T-helper 2 cell (primary cell): ENCODE measurements at places on chromosomes 2 and 18.

GRCh38 chr2:188610827-188611226 lies 319.2 kb downstream of the GULP1 start:
- no peak for DNase-seq

DNA sequence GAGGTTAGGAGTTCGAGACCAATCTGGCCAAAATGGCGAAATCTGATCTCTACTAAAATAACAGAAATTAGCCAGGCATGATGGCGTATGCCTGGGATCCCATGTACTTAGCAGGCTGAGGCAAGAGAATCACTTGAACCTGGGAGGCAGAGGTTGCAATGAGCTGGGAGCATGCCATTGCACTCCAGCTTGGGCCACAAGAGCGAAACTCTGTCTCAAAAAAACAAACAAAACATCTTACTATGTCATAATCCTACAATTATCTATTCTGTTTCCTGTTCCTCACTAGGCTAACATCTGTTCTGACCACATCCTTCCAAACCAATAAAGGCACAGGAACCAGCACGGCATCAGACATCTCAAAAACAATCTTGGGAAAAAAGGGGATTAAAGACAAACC lies 361.8 kb upstream of the UBE2E3 start:
- DNase-seq: no peak

DNA sequence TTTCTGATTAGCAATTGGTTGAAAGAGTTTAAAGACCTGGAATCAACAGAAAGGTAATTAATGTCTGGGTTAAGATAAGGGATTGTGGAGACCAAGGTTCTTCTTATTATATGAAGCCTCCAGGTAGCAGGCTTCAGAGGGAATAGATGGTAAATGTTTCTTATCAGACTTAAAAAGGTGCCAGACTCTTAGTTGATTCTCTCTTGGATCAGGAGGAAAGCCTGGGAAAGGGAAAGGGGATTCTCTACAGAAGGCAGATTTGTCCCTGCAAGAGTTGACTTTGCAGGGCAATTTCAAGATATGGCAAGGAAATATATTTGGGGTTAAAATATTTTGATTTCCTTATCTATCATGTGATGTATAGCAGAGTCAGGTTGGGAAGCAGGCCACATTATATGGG lies 153.1 kb upstream of the ARL4C start:
- no peak for DNase-seq

- DNase-seq: no peak
These were observed 10.1 kb downstream of the RND3 start for GRCh38 chr2:150477347-150477746.

DNA sequence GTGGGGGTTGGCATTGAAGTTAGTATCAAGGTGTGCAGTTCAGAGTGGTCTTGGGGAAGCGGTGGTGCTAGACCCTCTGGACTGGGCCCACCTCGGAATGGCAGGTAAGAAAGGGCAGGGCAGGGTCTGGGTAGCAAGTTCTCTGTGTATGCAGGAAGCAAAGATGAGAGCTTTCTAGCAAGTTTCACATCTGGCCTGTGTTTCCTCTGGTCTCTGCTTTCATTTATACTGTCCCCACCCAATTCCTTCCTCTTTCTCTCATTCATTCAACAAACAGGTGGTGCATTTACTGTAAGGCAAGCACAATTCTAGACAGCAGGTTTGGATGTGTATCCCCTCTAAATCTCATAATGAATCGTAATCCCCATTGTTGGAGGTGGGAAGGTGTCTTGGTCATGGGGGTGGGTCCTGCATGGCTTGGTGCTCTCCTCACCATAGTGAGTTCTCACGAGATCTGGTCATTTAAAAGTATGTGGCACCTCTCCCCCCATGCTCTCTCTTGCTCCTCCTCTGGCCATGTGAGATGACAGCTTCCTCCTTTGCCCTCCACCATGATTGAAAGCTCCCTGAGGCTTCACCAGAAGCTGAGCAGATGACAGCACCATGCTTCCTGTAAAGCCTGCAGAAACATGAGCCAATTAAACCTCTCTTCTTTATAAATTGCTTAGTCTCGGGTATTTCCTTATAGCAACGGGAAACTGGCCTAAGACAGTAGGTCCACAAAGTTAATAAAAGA lies 51.8 kb downstream of the PKDCC start:
- DNase-seq: no peak

DNA sequence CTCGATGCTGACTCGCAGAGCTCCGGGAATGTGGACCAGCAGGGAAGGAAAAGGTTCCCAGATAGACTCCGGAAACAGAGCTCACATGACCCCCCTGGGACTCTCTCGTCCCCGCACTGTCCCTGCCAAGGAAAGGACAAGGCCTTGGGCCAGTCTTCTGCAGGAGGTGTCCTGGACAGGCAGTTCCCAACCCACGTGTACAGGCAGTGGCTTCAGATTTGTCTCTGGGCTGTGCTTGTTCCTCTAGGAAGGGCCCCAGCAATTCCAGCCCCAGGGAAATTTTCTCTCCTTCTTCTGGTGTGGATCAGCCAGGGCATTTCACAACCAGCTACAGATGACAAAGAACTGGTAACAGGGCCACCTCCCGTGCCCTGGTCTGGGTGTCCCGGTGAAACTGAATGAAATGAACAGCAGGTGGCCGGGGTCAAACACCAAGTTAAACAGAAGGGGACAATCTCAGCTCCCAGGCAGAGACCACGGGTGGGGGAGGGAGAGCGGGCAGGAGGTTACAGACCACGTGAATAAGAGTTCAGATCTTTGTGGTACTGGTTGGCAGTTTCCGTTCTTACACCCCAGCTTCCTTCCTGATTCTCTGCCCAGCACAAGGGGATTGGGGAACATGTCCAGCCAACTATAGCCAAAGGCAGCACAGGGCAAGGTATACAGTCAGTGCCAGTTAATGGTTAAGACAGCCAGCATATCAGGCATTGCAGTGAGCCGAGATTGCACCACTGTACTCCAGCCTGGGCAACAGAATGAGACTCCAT lies 52.2 kb upstream of the CAB39 start:
- no peak for DNase-seq

DNA sequence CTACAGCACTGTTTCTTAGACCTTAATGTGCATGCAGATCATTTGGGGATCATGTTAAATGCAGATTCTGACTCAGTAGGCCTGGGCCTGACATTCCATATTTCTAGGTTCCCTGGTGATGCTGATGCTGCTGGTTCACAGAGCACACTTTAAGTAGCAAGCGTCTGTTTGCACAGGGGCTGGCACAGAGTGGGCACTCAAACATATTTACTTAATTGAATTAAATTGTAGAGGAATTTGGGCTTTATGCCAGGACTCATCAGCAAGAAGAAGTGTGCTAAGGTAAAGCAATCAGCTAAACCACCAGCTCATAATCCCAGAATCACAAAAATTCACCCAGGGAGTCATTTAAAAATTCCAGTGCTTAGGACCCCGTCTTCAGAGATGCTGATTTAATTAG lies 25.1 kb upstream of the INPP4A start:
- no peak for DNase-seq

GRCh38 chr2:127901339-127902056 lies 15.7 kb upstream of the AMMECR1L start:
- no peak for DNase-seq

- DNase-seq: no peak
These were observed 68.3 kb downstream of the ACKR3 start for GRCh38 chr2:236637686-236638569.

DNA sequence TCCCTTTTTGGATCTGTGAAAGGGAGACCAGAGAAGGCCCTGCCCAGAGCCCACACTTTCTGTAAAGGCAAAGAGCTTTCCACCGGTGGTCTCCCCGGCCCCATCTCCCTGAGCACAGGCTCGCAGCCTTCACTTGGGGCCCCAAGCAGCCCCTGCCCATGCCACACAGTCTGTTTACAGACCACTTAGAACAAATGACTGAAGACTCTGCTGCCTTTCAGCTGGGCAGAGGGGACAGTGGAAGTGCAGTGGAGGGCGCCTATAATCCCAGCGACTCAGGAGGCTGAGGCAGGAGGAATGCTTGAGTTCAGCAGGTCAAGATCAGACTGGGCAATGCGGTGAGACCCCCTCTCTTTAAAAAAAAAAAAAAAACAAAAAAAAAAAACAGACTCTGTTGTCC lies 28.9 kb downstream of the SERTAD2 start:
- no peak for DNase-seq

- DNase-seq: no peak
These were observed 20.8 kb downstream of the RBMS1 start for GRCh38 chr2:160472839-160473251.

GRCh38 chr2:205045706-205046105 lies 500.4 kb downstream of the PARD3B start:
- DNase-seq: no peak

- no peak for DNase-seq
These were observed 133.3 kb upstream of the NOSTRIN start for GRCh38 chr2:168669151-168669550.

DNA sequence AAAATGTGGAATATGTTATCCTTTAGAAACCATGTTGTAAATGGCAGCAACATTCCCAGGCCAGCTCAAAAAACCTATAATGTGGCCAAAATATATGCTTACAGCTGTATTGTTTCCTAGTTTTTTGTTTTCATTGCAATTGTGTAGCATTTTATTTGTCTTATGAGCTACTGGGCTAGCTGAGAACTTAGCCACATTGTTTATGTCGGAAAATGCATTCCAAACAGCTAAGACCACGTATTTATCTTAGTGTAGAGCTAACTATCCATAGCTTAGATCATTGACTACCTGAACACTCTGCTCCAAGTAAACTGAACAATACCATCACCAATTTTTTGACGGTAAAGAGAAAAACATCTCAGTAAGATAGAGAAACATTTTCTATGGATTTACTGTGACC lies 38.4 kb downstream of the METAP1D start:
- no peak for DNase-seq

- no peak for DNase-seq
These were observed 47.9 kb upstream of the FAM171B start for GRCh38 chr2:186645999-186646398.

- DNase-seq: no peak
These were observed 308.6 kb downstream of the TGIF1 start for GRCh38 chr18:3758531-3758930.

DNA sequence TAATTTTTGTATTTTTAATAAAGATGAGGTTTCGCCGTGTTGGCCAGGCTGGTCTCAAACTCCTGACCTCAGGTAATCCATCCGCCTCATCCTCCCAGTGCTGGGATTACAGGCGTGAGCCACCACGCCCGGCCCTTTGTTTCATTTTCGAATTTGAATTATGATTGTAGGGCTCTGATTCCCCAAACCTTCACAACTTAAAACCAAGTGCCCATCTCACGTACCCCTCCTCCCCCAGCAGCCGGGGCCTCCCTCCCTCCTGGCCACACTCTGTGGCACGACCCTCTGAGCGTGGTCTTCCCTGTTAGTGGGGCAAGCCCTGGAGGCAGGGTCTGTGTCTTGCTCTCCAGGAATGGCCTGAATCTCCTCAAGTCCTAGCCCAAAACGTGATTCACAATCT lies 166.5 kb downstream of the ASB1 start:
- DNase-seq: no peak

- no peak for DNase-seq
These were observed 471.8 kb upstream of the CWC22 start for GRCh38 chr2:180478883-180479282.

DNA sequence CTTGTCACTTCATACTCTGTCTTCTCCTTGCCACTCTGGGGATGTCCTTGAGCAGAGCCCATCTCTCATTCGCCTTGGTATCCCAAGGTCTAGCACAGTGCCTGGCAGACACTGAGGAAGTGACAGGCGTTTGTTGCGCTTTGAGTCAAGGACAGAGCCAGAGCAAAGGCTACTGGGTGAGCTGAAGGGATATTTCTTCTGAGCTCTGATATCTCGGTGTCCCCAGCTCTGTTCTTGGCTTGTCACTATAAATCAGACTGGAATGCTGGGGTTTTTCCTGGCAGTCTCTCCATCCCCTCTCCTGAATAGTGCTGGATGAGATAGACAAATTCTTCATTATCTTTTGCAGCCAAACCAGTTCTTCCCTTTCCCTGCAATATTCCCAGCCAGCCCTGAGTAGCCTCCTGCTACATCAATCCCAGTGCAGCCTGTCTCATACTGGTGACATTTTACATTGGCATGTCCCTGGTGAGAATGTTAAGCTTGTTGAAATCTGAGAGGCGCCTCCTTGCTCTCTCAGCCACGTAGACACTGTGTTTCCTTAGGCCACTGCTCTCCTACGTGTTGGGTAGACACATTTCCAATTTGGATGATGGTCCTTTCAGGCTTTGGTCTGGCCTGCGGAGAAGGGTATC lies 61.7 kb downstream of the CTIF start:
- no peak for DNase-seq

DNA sequence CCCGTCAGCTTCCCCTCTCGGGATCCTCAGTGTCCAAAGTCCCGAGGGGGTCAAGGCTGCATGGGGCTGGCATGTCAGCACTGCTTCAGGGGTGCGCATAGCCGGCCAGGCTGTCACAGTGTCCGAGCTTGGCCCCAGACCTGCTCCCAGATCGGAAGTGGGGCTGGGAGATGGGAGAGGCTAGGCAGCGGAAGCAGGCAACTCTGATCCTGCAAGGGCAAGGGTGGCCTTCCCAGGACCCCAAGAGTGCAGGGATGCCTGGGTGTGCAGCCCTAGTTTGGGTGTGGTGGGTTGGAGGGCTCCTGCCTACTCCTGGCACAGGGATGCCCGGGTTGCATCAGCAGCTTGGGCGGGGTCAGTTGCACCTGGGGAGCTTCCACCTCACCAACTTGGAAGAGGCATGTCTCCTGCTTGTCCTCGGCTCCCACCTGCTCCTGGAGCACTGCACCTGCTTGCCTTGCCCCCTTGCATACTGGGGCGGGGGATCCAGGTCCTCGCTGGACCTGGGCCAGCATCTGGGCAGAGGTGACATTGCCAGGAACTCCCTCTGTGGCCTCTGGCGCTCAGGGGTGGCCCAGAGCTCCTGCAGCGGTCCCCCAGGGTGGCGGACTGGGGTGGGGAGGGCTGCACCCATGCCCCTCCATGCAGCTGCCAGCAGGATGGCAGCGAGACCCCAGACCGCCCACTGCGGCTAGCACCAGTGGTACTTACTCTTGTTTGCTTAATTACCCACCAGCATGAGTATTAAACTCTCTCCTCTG lies 41.3 kb downstream of the CBLN2 start:
- DNase-seq: no peak

GRCh38 chr2:117179405-117179804 lies 635.1 kb upstream of the DDX18 start:
- no peak for DNase-seq

DNA sequence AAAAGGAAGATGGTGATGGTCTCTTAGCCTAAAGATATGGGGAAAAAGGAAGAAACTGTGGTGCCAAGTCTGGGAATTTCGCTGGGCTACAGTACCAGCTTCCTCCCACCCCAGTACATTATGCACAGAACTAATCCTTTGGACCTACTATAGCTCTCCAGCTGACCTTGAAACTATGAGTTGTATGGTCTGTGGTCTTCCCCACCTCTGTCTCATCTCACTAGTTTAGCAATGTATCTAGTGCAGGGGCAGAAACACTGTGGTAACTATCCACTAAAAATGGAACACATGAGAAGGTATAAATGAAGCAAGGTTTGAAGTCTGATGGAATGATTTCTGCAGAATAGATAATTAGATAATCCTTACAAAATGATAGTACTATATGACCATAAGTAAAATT lies 190.4 kb upstream of the CCDC150 start:
- DNase-seq: no peak

- no peak for DNase-seq
These were observed 261.9 kb upstream of the FSHR start for GRCh38 chr2:49416252-49416651.
